B cell (primary cell): ENCODE measurements at places on chromosomes 12 and 14. TPM values are rescaled to one million over a fixed set of nuclear protein-coding genes. Genes with fewer than 3 reads are reported as not detected.
A peak's percentile ranks its signal among the peaks of the same experiment; 100 is the strongest.

Gene POTEM
- total RNA-seq = 0.17 TPM in 1 of 2 replicates, not detected in the other

- no peak for DNase-seq
- H3K4me1 ChIP-seq = no peaks in the 10 kb centered on the region
- no peak overlapping the region for H3K4me3 ChIP-seq
- H3K27ac ChIP-seq = no peak overlapping the region
- H3K36me3 ChIP-seq = no peaks in the 10 kb centered on the region
Measured at GRCh38 chr12:29771786-29772185, 12.0 kb downstream of the TMTC1 start.

Gene BHLHE41
- 53.7 and 57.2 TPM in 2 replicates for total RNA-seq

Gene FSCB
- total RNA-seq = not detected in 2 replicates

- H3K4me1 ChIP-seq = no peaks in the 10 kb centered on the region
- H3K36me3 ChIP-seq = no peaks in the 10 kb centered on the region
- H3K27me3 ChIP-seq = no peaks in the 10 kb centered on the region
- no peak overlapping the region for H3K4me3 ChIP-seq
Measured at GRCh38 chr12:7075939-7076338, 15.4 kb downstream of the C1S start.

Gene KRT6C
- total RNA-seq = not detected in 2 replicates

GRCh38 chr14:76498976-76499375 lies 123.0 kb downstream of the ESRRB start:
- H3K27ac ChIP-seq = no peak overlapping the region
- H3K4me3 ChIP-seq = no peak overlapping the region
- H3K4me1 ChIP-seq = no peaks in the 10 kb centered on the region
- DNase-seq = no peak

GRCh38 chr14:105375635-105376057 lies 22.7 kb upstream of the TEX22 start:
- H3K27ac ChIP-seq = no peak overlapping the region
- no peaks in the 10 kb centered on the region for H3K36me3 ChIP-seq
- no peaks in the 10 kb centered on the region for H3K4me1 ChIP-seq
- H3K27me3 ChIP-seq = no peaks in the 10 kb centered on the region
- no peak for DNase-seq

DNA sequence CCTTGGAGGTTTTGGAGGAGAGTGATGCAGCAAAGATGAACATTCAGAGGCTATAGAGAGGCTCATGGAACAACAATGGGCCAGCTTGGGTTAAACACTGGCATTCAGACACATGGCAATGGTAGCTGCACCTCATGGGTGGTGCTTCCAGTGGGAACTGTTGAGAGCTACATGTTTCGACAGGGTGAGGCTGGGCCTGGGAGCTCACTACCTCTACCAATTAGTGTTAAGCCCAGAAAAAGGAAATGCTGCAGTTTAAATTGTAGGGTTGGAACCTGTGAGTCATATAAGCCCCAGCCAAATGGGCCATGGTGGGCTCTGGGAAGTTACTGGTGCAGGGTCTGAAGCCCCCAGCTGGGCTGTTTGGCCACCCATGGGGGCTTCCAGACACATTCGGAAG lies 279.7 kb downstream of the ZFP36L1 start:
- H3K36me3 ChIP-seq = no peaks in the 10 kb centered on the region
- H3K27me3 ChIP-seq = no peaks in the 10 kb centered on the region
- peak overlapping the region; percentile 90 for H3K27ac ChIP-seq
- peaks cover 59% of the 10 kb centered on the region for H3K4me1 ChIP-seq
- H3K4me3 ChIP-seq = peak overlapping the region; percentile 23

DNA sequence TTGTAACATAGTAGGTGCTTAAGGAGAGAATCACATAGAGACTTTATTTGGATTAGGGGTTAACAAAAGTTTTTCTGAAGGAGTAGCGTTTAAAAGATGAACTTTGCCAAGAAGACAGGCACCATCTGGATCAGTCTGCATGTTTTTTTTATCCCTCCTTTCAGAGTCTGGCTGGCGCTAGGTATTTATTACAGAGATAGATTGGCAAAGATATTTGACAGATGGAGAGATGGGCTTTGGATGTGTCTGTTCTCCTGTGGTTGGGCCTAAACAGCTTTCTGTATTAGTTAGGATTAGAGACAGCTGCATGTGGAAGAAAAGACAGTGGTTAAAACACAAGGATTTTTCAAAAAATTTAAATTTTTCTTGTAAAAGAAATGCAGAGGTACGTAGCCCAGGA lies 133.9 kb downstream of the C12orf75 start:
- H3K27me3 ChIP-seq = no peaks in the 10 kb centered on the region
- no peak overlapping the region for H3K4me3 ChIP-seq
- H3K36me3 ChIP-seq = no peaks in the 10 kb centered on the region
- no peak for DNase-seq

GRCh38 chr12:106975993-106976658 lies 10.8 kb downstream of the MTERF2 start:
- H3K27ac ChIP-seq = no peak overlapping the region
- H3K4me1 ChIP-seq = peaks cover 10% of the 10 kb centered on the region
- no peaks in the 10 kb centered on the region for H3K27me3 ChIP-seq
- DNase-seq = no peak

GRCh38 chr12:64065881-64066451 lies 156.1 kb downstream of the KICS2 start:
- H3K36me3 ChIP-seq = no peaks in the 10 kb centered on the region
- H3K27ac ChIP-seq = no peak overlapping the region
- no peak overlapping the region for H3K4me3 ChIP-seq
- no peaks in the 10 kb centered on the region for H3K4me1 ChIP-seq

Gene DEPDC4
- 0.36 and 1.2 TPM in 2 replicates for total RNA-seq

Gene RIN3
- 123 and 124 TPM in 2 replicates for total RNA-seq

- H3K27ac ChIP-seq = no peak overlapping the region
- H3K27me3 ChIP-seq = no peaks in the 10 kb centered on the region
- no peak for DNase-seq
- no peak overlapping the region for H3K4me3 ChIP-seq
- H3K4me1 ChIP-seq = peaks cover 32% of the 10 kb centered on the region
- no peaks in the 10 kb centered on the region for H3K36me3 ChIP-seq
Measured at GRCh38 chr12:104546575-104546974, 89.8 kb downstream of the CHST11 start.

GRCh38 chr14:45526715-45527549 lies 273.9 kb upstream of the MIS18BP1 start:
- no peaks in the 10 kb centered on the region for H3K4me1 ChIP-seq
- no peak overlapping the region for H3K27ac ChIP-seq
- H3K4me3 ChIP-seq = no peak overlapping the region
- DNase-seq = no peak

DNA sequence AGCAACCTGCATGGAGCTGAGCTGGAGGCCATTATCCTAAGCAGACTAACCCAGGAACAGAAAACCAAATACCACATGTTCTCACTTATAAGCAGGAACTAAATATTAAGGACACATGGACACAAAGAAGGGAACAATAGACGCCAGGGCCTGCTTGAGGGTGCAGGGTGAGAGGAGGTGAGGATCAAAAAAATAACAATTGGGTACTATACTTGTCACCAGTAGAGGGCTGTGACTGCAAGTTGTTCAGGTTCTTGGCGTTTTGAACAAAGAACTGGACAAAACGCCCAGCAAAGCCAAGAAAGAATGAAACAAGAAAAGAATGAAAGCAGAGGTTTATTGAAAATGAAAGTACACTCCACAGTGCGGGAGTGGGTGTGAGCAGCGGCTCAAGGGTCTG lies 208.5 kb upstream of the NEDD1 start:
- no peaks in the 10 kb centered on the region for H3K36me3 ChIP-seq
- H3K4me1 ChIP-seq = no peaks in the 10 kb centered on the region
- H3K4me3 ChIP-seq = no peak overlapping the region
- H3K27me3 ChIP-seq = no peaks in the 10 kb centered on the region

Gene PIWIL1
- total RNA-seq = not detected in 2 replicates

Gene BIN2
- total RNA-seq = 40.1 and 41.5 TPM in 2 replicates

GRCh38 chr12:95815632-95816212 lies 25.2 kb upstream of the NTN4 start:
- no peak overlapping the region for H3K27ac ChIP-seq
- H3K36me3 ChIP-seq = no peaks in the 10 kb centered on the region
- no peaks in the 10 kb centered on the region for H3K4me1 ChIP-seq
- peaks cover 2% of the 10 kb centered on the region for H3K27me3 ChIP-seq

Gene C14orf93
- 17.9 and 19.4 TPM in 2 replicates for total RNA-seq

Gene LRRC10
- not detected in 2 replicates for total RNA-seq

- H3K27me3 ChIP-seq = no peaks in the 10 kb centered on the region
- H3K4me3 ChIP-seq = no peak overlapping the region
- H3K36me3 ChIP-seq = no peaks in the 10 kb centered on the region
- H3K27ac ChIP-seq = no peak overlapping the region
- H3K4me1 ChIP-seq = no peaks in the 10 kb centered on the region
Measured at GRCh38 chr12:18979401-18980126, 150.0 kb upstream of the PLEKHA5 start.

DNA sequence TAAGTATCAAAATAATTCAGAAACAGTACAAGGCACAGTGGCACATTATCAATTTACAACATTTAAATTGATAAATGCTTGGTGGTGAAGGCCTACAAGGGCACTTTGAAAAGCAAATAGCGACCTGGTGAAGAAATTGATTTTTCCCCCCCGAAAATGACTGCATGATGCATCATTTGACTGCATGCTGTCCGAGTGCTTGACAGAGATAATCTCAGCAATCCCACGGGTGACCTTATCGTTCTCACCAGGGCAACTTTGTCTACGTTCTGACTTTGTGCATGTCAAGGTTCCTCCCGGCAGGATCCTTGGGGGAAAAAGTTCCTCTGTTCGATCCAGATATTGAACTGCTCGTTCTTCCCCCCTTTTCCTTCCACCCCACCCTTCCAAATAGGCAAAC lies 384.8 kb downstream of the EGLN3 start:
- no peak overlapping the region for H3K4me3 ChIP-seq
- no peaks in the 10 kb centered on the region for H3K27me3 ChIP-seq
- H3K27ac ChIP-seq = no peak overlapping the region
- no peak for DNase-seq
- no peaks in the 10 kb centered on the region for H3K36me3 ChIP-seq

- no peaks in the 10 kb centered on the region for H3K36me3 ChIP-seq
- H3K4me3 ChIP-seq = no peak overlapping the region
- H3K4me1 ChIP-seq = no peaks in the 10 kb centered on the region
- H3K27ac ChIP-seq = no peak overlapping the region
Measured at GRCh38 chr12:126507231-126507630, 1442.0 kb downstream of the AACS start.

DNA sequence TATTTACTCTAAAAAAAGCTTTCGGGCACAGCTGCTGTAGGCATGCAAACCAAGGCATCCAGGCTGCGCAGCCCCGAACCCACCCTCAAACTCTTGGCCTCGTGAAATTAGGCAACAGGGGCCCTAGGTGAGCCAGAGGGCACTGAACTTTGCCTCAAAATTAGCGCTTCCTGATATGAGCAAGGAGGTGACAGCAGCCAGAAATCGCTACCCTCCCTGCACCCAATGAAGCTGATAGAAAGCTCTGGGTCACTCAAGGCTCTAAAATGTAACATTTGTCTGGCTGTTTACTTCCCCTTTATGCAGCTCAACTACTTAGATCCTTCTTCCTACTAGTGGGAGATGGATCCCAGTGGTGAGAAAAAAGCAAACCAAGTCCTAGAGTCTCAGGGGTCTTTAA lies 61.8 kb downstream of the PITPNM2 start:
- H3K27me3 ChIP-seq = no peaks in the 10 kb centered on the region
- H3K4me1 ChIP-seq = peaks cover 48% of the 10 kb centered on the region
- H3K27ac ChIP-seq = peak overlapping the region; percentile 66
- no peak overlapping the region for H3K4me3 ChIP-seq

DNA sequence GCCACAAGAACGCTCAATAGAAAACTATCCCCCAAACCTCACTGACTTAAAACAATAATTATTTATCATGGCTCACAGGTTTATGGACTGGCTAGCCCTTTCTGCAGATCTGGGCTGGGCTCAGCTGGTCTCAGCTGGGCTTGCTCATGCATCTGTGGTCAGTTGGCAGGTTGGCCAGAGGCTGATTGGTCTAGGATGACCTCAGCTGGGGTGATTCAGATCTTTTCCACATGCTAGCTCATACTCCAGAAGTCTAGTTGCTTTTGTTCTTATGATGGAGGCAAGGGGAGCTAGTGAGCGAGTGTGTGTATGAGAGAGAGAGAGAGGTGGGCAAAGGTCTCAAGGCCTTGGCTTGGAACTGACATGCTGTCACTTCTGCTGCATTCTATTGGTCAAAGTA lies 181.2 kb upstream of the NRXN3 start:
- H3K36me3 ChIP-seq = no peaks in the 10 kb centered on the region
- no peak overlapping the region for H3K4me3 ChIP-seq
- DNase-seq = no peak
- no peaks in the 10 kb centered on the region for H3K27me3 ChIP-seq
- no peaks in the 10 kb centered on the region for H3K4me1 ChIP-seq
- no peak overlapping the region for H3K27ac ChIP-seq

Gene NPFF
- total RNA-seq = not detected in 2 replicates

Gene MGP
- 0.81 TPM in 1 of 2 replicates, not detected in the other for total RNA-seq

Gene SOAT2
- not detected in 2 replicates for total RNA-seq

Gene BAZ2A
- total RNA-seq = 280 and 284 TPM in 2 replicates

GRCh38 chr12:7038591-7038990 lies 20.3 kb upstream of the LPCAT3 start:
- H3K27ac ChIP-seq = no peak overlapping the region
- no peaks in the 10 kb centered on the region for H3K4me1 ChIP-seq
- no peaks in the 10 kb centered on the region for H3K36me3 ChIP-seq
- no peaks in the 10 kb centered on the region for H3K27me3 ChIP-seq
- H3K4me3 ChIP-seq = no peak overlapping the region
- DNase-seq = no peak

Gene PAPOLA
- 323 and 324 TPM in 2 replicates for total RNA-seq

DNA sequence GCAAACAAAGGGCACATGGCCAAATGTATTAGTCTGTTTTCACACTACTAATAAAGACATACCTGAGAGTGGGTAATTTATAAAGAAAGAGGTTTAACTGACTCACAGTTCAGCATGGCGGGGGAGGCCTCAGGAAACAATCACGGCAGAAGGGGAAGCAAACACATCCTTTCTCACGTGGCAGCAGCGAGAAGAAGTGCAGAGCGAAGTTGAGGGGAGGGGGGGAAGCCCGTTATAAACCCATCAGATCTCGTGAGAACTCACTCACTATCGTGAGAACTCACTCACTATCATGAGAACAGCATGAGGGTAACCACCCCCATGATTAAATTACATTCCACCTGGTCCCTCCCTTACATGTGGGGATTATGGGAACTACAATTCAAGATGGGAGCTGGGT lies 66.1 kb downstream of the ST8SIA1 start:
- no peaks in the 10 kb centered on the region for H3K36me3 ChIP-seq
- H3K4me1 ChIP-seq = no peaks in the 10 kb centered on the region
- peaks cover 6% of the 10 kb centered on the region for H3K27me3 ChIP-seq
- no peak for DNase-seq
- no peak overlapping the region for H3K27ac ChIP-seq
- no peak overlapping the region for H3K4me3 ChIP-seq

Gene PZP
- not detected in 2 replicates for total RNA-seq

DNA sequence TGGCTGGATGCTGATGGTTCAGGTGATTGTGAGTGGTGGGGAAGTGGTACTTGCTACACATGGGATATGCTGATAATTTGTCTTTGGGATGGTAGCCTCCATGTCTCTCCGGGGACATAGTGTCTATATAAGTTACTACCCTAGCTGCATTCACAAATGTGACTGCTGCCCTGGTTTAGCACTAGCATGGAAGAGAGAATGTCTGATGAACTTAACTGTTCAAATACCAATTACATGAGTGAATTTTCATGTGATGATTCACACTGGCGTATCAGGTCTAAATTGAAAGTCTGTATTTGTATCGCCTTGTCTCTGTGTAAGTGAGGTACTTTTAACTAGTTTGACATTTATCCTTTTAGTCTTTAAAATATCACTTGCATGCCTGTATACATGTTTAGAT lies 34.4 kb downstream of the ATF7IP start:
- no peaks in the 10 kb centered on the region for H3K27me3 ChIP-seq
- peaks cover 27% of the 10 kb centered on the region for H3K4me1 ChIP-seq
